ENCODE measurements at places on chromosomes 2 and 18. TPM values are rescaled to one million over a fixed set of nuclear protein-coding genes. Genes with fewer than 3 reads are reported as not detected.

The GPATCH11 gene
- 8.9 TPM for polyA plus RNA-seq

The PLEKHA3 gene
- 3.9 TPM for polyA plus RNA-seq

The OR6B2 gene
- polyA plus RNA-seq = not detected

The EGR4 gene
- polyA plus RNA-seq = not detected

The ABHD1 gene
- 0.08 TPM for polyA plus RNA-seq

The C2orf42 gene
- 8.0 TPM for polyA plus RNA-seq

The CNTNAP5 gene
- not detected for polyA plus RNA-seq

The KIF5C gene
- 1.5 TPM for polyA plus RNA-seq

The DYSF gene
- 3.1 TPM for polyA plus RNA-seq

The RDH14 gene
- polyA plus RNA-seq = 32.3 TPM

The SPEG gene
- polyA plus RNA-seq = 81.6 TPM

The INSIG2 gene
- 35.1 TPM for polyA plus RNA-seq
